Esophagus squamous epithelium (tissue), 5 donors: ENCODE measurements at places on chromosomes 16 and 17.

- DNase-seq, result no peak
These were observed 41.5 kb downstream of the ABCC1 start for GRCh38 chr16:15990902-15991301.

- no peak for DNase-seq
These were observed 573 bp downstream of the CDT1 start for GRCh38 chr16:88804173-88804551.

DNA sequence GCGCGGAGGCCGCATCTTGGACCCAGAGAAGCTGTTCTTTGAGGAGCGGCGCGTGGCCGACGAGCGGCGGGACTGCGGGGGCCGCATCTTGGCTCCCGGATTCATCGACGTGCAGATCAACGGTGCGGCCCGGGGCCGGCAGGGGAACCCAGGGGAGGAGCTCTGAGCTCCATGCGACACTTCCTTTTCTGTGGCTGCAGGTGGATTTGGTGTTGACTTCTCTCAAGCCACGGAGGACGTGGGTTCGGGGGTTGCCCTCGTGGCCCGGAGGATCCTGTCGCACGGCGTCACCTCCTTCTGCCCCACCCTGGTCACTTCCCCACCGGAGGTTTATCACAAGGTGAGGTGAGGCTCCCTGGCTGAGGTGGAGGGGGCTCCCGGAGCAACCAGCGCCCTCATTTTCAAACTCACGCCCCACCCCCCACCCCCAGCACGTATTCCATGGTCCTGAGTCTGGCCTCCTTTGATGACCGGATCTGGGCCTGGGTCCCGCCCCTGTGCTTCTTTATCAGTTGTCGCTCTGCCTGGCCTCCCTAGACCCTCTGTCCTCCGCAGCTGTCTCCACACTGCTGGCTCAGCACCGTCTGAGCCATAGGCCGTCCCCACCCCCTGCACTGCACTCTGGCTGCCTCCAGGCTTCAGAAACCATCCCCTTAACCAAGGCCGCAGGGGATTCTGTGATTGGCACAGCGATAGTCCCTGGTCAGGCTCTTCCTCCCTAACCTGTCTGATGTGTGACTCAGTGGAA, 787 bp downstream of the AMDHD2 start:
- no peak for DNase-seq

GRCh38 chr17:30379303-30379902, 676 bp downstream of the CPD start:
- no peak for DNase-seq

GRCh38 chr17:8745586-8746500, 1.2 kb upstream of the CCDC42 start:
- DNase-seq, result no peak

DNA sequence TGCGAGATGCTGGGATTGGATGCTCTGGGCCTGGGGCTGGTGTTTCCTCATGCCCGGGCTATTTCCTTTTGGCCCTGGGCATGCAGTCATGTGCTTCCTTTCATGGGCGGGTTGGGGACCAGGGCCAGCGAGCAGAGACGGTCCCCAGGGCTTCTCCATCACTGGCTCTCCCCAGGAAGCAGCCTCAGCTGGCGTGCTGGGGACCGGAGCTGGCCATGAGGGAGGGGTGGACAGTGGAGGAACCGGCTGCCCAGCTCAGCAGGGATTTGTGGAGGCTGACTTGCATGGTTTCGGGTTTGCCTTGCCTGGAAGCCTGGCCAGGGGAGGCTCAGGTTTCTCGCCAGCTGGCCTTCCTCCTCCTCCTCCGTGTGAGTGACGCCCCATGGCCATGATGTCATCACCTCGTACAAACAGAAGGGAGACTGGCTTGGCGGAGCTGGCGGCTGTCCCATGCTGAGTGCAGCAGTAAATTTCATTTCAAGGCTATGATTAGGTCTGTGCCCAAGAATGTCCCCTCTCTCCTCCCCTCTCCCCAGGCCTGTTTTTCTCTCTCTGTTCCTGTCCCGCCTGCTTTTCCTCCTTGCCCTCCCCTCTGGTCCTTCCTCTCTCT, 8.9 kb upstream of the TIMP2 start:
- peak; percentile 52 for DNase-seq

- DNase-seq, result no peak
These were observed 60.3 kb downstream of the RMI2 start for GRCh38 chr16:11405331-11406176.

DNA sequence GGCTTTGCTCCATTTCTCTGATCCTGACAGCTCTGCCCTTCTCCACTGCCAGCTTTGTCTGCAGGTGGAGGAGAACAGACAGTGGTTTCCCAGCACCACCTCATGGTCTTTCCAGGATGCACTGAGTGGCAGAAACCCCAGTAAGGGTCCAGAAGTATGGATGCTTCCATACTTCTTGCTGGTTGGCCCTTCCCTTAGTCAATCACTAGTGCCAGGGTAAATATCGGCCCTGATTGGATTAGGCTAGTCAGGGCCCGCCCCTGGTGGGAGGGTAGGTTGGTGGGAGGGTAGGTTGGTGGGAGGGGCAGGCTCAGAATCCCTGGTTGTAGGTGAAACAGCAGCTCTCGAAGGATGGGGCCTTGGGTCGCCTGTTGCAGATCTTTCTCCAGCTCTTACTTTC, 10.2 kb downstream of the RNF213 start:
- no peak for DNase-seq

DNA sequence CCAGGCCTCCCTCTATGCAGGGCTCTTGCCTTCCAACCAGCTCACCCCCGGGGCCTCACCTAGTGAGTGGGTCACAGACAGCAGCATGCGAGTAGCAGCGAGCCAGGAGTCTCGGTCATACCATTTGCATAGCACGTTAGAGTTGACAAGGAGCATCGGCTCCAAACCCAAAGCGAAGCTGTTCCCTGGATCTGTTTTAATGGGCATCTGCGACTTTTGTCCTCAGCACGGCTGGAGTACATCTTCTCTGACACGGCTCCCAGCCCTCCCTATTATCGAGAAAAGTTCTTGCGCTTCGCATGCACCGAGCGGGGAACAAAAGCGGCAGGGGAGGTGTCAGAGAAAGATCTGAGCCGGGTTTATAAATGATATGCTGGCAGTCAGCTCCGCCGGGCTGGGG, 253.3 kb downstream of the MAF start:
- no peak for DNase-seq

DNA sequence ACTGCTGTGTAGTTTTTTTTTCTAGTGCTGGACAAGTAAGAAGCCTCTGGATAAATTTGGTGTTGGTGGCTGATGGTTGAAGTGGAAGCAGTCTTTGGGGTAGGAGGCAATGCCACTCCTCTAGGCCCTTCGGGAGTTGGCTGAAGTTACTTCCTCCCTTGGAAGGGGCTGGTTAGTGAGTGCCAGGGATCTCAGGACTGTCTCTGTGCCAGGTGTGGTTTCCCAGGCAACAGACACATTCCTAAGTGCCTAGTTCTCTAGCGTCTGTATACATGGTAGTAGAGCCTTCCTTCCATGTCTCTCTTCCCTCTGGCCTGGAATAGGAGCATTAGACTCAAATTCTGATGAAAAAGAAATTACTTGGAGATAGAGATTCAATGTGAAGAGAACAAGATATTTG, 15.3 kb downstream of the TMEM98 start:
- DNase-seq, result no peak

DNA sequence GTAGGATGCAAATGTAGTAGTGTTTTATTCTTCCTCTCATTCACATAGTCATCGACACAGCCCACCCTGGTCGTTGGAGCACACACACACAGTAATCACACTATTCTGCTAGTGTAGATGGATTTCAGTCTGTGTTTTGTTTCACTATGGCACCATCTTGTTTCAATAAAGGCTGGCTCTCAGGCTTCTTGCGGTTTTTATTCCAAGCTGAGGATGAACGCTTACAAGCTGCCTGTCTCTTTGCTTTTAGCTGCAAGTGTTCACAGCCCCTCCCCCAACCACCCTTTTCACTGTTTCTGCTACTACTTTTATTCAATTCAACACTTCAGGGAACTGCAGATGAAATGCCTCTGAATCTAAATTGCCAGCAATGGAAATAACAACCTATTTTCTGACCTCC, 140.9 kb upstream of the PMFBP1 start:
- DNase-seq, result no peak

DNA sequence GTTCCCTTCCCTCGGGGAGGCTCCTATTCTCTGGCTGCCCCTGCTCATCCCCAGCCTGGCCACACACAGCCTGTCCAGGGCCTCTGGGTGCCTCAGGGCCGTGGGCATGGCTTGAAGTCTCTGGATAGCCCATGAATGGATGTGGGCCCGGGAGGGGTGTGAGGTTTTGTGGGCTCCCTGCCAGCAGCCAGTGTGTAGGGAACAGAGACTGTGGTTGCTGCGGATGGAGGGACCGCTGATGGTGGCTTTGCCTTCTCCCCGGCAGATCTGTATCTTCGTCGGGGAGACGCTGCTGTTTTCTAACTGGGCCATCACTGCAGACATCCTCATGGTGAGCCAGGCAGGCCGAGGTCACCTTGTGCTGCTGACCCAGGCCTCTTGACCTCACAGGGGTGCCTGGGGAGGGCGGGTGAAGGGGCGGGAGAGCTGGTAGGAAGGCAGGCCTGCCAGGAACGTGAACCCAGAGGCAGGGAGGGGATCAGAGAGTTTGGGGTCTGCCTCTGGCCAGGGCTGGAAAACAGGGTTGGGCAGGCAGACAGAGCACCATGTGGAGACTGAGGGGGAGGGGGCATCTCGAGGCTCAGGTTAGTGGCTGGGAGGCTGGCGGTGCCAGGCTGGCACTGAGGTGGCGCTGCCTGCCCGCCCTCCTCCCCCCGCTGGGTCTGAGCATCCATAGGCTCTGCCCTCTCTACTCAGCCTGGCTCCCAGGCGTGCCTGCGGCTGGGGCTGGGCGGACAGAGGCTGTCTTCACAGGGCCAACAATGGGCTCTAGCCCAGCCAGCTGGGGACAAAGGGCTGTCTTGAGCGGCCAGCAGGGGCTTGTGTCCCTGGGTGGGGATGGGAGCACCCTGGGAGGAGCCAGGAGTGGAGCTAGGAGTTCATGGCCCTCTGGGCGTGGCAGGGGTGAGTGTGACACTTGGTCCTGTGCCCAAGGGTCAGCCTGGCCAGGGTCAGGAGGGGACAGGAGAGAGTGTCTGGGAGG, 21.4 kb downstream of the MYBBP1A start:
- no peak for DNase-seq

- DNase-seq, result no peak
These were observed 40.5 kb upstream of the KLHDC4 start for GRCh38 chr16:87806261-87806640.

DNA sequence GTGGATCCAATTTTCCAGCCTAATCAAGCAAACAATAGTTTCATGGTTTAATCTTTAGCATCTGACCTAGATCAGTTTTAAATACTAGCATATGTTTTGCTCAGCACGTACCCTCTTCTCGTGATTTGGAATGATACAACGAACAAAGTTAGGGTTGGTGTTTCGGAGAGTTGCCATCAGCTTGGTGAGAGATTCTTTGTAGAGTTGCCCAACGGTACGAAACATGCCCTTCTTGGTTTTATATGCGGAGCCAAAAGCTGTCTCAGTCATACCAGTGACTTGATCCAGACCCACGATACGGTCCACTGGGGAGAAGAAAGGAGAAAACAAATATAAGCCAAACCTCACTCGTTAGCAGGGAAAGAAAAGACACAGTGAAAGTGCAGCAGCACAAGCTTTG, 85.3 kb downstream of the NDEL1 start:
- DNase-seq, result no peak

DNA sequence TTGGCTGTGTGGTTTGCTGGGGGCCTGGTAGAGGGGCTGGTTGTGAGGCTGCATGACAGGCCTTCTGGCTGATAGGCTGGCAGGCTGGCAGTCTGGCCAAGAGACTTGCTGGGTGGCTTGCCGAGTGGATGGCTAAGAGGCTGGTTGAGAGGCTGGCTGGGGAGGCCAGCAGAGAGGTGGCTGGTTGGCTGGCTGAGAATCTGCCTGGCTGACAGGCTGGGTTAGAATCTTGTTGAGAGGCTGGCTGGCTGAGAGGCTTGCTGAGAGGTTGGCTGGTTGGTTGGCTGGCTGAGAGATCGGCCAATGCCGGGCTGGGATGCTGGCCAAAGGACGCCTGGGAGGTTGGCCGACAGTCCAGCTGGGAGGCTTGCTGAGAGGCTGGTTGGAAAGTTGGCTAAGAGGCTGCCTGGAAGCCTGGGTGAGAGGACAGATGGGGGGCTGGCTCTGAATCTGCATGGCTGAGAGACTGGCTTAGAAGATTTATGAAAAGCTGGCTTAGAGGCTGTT, 35.9 kb upstream of the ACSM2B start:
- DNase-seq, result no peak

- no peak for DNase-seq
These were observed 441 bp downstream of the CMTM4 start for GRCh38 chr16:66695935-66696668.

DNA sequence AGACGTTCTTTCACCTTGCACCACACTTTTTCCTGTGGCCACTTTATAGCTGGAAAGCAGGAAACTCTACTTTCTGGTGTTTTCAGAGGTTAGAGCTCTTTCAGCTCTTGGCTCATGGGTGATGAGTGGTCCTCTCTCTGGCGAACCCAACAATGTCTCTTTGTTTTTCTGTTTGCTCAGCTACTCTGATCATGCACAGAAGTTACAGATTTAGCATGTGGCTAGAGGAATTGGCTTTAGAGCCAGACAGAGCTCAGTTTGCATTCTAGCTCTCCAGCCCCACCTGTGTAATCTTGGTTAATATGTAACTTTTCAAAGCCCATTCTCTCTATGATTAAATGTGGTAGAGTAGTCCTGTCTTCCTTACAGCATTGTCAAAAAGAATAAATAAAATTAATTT, 225.2 kb downstream of the HAPSTR1 start:
- no peak for DNase-seq

DNA sequence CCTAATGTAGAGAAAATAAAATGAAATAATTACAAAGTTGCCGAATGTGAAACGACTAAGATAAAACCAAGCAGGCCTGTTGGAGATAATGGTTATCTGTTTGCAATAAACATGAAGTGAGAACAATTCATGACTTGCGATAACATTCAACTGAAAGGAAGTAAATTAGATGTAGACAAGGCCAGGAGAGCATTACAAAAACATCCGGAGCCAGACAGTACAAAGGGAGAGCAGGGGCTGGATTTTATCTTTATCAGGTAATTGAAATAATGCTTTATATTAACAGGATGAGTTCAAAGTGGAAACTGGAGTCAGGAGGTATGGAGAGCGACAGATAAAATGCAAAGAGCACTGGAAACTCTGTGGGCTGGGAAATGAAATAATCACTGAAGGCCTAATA, 265.6 kb upstream of the GOT2 start:
- no peak for DNase-seq

GRCh38 chr17:47310186-47310733, 13.5 kb upstream of the EFCAB13 start:
- DNase-seq, result no peak

DNA sequence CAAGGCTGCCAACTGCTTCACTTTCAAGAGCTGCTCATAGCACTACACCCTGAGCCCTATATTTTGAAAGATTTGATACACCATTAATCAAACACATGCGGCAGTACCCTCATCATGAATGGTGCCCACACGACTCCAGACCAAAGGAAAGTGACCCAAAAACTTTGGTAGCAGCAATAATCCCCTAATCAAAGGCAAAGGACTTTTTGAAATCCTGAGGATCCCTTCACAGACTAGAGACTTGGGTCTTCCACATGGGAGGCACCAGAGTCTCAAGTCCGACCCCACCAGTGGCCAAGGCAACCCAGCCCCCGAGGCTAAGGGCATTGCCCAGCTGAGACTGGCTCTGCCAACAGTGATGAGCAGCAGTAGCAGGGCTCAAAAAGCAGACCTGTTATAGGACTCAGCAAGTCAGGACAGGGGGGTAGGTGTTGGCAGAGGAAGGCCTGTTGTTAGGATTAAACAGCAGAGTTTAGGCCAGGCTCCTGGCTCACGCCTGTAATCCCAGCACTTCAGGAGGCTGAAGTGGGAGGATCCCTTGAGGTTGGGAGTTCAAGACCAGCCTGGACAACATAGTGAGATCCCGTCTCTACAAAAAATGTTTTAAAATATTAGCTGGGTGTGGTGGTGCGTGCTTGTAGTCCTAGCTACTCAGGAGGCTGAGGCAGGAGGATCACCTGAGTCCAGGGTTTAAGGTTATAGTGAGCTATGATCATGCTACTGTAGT, 3.2 kb downstream of the TRIM25 start:
- DNase-seq, result no peak
